ENCODE measurements at places on chromosomes 1 and 21.

GRCh38 chr1:67604778-67605177, 80.2 kb upstream of the GADD45A start:
- no peak for DNase-seq

GRCh38 chr1:94955767-94956632, 29.1 kb upstream of the CNN3 start:
- DNase-seq: no peak

DNA sequence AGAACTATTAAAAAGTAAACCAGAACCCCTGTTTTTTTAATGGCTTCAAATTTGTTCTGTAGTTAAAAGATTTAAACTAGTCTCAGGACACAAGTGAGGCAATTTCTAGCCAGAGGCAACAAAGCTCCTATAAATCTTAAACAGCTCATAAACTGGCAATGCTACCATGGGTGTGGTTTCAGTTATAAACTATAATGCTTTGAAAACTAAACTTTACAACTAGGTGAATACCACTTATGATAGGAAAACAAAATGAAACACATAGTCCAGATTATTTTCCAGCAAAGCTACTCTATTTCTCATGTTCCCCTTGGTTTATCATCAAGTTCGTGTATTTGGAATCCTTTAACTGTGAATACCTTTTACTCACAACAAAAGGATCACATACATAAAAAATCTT, 282.5 kb downstream of the VAV3 start:
- DNase-seq: no peak

GRCh38 chr1:226687426-226687825, 51.7 kb downstream of the ITPKB start:
- DNase-seq: peak; percentile 30

- no peak for DNase-seq
Observed at GRCh38 chr1:145979746-145980456, 15.4 kb downstream of the POLR3GL start.

DNA sequence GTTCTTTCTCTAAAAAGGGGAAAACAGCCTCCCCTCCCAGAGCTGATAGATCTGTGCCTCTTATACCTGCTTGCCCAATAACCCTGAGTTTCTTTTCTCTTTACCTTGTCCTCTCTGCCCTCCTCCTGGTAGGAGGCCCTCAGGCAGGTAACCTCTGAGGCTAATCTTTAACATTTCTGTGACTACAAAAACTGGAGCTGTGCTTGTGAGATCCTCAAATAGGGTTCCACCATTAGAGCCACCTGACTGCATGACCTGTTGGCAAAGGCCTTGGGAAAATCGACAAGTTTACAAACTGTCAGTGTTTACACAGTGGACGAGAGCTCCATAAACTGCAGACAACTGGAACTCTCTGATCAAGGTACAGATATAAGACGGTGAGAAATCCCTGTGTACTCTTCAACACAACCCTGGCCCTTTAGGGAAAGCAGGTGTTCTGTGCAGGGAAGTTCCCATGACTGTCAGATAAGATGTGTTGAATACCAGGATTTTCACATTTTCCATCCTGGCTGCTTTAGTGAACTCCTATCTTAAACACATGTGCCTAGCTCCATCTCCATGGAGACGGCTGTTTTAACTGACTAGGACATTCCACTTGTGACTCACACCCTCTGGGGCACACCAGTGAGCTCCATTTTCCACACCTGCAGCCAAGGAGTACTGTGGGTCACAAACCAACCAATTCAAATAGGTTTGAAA, 38.3 kb downstream of the ECE1 start:
- DNase-seq: no peak

DNA sequence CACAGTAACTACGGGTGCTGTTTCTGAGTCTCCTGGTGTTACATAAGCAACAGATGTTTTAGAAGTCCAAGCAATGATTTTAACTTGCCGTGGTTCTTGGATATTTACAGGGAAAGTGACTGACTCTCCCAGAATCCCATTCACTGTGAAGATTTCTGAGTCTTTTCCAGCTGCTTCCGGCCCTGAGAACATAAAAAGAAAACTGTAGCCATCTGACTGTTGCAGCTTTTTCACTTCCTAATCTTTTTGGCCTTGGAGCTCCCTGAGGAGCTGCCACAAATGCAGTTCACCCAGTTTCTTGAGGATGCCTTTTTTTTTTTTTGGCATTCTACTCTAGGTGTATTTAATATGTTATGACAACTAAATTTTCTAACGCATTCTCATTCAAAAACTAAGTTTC, 13.7 kb downstream of the CD84 start:
- no peak for DNase-seq

- DNase-seq: no peak
Observed at GRCh38 chr1:86067626-86068025, 88.9 kb downstream of the COL24A1 start.

- no peak for DNase-seq
Observed at GRCh38 chr1:47561523-47562007, 123.7 kb downstream of the FOXD2 start.

- DNase-seq: no peak
Observed at GRCh38 chr1:96997717-96998116, 276.1 kb downstream of the PTBP2 start.

DNA sequence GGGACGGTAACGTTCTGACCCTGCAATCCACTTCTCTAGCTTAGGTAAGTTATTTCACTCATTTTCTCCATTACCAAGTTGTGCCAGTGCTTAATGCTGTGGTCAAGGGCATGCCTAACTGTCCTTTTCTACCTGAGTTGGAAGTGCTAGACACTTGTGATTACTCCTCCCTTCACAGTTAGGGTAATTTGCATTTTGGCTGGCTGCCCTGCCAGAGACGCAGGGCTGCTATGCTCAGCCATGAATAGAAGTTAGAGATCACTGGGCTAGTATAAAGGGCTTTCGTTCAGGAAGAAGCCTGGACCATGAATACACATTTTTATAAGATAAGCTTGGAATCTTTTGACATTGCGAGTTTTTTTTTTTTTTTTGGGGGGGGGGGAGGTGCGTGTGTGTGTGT, 633.2 kb upstream of the NEGR1 start:
- DNase-seq: no peak

DNA sequence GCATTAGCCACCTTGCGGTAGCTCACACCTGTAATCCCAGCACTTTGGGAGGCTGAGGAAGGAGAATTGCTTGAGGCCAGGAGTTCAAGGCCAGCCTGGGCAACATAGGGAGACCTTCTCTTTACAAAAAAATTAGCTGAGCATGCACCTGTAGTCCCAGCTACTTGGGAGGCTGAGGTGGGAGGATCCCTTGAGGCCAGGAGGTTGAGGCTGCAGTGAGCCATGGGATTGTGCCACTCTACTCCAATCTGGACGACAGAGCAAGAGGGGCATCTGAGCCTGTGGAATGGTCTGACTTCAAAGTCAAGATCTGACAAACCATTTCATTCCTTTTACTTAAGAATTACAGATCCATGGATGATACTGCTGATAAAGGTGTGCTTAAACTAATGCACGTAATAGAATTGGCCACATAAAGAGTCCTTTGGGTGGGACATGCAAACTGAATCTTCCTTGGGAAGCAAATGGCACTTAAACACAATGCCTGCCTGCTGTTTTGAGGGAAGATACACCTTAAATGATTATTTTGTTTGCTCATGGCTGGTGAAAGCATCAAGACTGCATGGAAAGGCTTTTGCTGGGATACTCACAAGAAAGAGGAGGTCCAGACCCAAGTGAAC, 2.5 kb upstream of the TMEM201 start:
- DNase-seq: no peak

- DNase-seq: no peak
Observed at GRCh38 chr1:201142849-201143725, 11.2 kb downstream of the TMEM9 start.

DNA sequence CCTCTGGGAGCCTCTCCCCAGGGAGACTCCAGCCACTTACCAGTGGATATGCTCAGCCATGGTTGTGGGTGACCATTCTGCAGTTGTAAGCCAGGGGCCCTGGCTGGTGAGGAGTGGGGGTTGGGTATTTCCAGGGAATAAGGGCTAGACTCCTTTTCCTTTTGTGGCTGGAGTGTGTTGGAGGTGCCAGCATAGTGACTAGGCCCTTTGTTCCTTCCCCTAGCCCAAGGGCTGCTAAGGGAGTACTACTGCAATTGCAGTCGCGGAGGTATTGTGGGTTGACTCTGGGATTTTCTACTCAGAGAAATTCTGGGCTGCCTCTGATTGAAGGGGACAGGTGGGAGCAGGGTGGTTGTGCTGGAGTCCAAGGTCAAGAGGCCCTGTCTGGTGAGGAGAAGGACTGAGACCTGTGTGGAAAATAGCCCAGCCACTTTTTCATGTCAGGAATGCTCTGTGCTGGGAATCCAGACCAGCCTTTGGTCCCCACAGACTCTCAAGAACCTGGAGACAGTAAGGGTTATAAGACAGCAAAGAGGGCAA, 43.1 kb downstream of the MROH9 start:
- no peak for DNase-seq

GRCh38 chr1:64663668-64664067, 81.2 kb upstream of the RAVER2 start:
- no peak for DNase-seq

DNA sequence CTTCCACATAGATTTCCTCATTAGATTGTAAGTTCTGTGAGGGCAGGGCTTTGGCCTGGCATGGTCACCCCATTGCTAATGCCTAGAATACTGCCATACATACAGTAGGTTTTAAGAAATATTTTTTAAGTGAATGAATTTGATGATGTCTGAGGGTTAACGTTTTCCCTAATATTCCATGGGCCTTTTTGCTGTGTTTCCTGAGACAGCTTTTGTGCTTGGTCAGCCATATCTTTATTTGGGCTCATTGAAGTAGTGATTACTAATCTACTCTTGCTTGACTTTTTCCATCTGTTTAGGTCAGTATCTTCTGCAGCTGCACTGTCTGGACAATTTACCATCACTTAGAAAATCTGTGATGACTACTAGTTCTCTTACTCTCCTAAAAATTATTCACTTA, 3.5 kb downstream of the CDC42 start:
- DNase-seq: no peak

GRCh38 chr1:24514946-24515345, 12.3 kb downstream of the RCAN3 start:
- no peak for DNase-seq

- DNase-seq: no peak
Observed at GRCh38 chr1:3507636-3508275, 53.3 kb downstream of the ARHGEF16 start.

GRCh38 chr1:25700626-25701025, 84.0 kb downstream of the MAN1C1 start:
- DNase-seq: no peak

- DNase-seq: no peak
Observed at GRCh38 chr1:90356991-90357390, 360.1 kb downstream of the BARHL2 start.

GRCh38 chr1:19612530-19612929, 31.6 kb upstream of the NBL1 start:
- DNase-seq: no peak

DNA sequence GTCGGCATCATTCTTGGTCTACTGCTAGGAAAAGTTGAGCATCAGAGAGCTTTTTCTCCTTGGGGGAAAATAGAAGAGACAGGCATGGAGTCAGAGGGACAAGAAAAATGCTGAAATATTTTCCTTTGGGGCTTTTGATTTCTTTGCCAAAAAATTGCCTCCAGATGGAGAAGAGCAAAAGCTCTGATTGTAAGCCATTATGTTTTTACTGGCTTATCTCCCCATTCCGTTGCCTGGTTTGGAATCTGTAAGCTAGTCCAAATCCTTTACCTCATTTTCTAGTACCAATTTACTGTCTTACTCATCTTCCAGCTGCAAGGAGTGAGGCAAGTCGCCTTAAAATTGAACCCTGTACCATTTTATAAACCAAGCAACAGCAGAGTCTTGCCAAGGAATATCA, 23.3 kb upstream of the NBL1 start:
- DNase-seq: no peak

DNA sequence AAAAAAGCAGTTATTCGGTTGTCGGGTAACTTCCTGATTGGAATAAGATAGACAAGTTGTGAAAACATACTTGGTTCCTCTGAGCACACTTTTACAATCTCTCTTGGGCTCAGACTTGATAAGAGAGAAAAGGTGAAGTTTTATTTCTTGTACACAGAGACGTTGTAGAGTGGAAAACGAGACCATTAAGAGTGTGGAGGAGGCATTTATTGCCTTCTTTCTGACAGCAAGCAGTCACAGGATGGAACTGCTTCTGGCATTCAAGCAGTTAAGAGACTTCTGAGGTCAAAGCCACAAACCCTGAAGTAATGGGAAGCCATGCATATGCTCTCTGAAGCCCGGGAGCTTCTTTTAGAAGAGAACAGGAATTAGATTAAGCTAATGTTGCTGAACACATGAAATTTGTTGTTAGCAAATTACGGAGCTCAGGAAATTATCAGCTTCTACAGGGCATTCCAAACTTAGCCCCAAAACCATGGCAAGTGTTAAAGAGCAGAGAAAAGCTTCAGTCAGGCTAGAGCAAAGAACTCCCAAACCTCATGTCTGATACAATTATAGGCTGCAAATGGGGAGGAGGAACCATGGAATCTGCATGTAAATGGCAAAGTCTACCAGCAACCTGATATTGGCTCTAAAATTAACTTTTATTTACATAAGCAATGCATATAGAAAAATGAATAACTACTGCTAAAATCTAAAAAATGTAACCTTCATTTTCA, 26.0 kb downstream of the S1PR1 start:
- DNase-seq: no peak

DNA sequence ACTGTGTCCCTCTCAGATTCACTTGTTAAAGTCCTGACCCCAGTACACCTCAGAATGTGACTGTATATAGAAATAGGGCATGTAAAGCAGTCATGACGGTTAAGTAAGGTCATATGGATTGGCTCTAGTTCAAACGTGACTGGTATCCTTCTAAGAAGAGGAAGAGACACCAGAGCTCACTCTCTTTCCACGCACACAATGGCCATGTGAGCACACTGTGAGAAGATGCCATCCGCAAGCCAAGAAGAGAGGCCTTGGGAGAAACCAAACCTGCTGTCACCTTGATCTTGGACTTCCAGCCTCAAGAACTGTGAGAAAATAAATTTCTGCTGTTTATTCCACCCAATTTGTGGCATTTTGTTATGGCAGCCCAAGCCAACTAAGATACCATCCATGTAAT, 56.8 kb upstream of the IRF2BP2 start:
- DNase-seq: no peak

- DNase-seq: no peak
Observed at GRCh38 chr1:54971317-54971791, 9.1 kb upstream of the TMEM61 start.

DNA sequence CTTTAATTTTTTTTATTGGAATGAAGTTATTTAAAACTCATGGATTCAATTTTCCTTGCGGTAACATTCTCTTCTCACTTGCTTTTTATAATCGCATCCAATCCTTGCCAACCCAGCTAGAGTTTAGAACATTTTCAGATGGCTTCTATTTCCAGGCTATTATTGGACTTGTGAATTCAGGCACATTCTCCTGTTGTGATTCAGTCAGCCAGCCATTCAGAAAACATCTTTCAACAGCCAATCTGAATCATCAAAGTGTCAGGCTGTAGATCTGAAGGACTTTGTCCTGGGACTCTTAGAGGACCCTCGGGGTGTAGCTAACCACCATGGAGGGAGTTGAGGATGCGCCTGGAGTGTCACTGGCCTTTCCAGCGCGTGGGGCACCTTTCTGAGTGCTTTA, 92.4 kb downstream of the PRDM2 start:
- no peak for DNase-seq

- no peak for DNase-seq
Observed at GRCh38 chr1:156204686-156205085, 8.1 kb upstream of the PMF1 start.
